ENCODE measurements at places on chromosomes 2 and 18.

GRCh38 chr2:113083296-113083695 lies 15.5 kb downstream of the IL1F10 start:
- no peak for DNase-seq

DNA sequence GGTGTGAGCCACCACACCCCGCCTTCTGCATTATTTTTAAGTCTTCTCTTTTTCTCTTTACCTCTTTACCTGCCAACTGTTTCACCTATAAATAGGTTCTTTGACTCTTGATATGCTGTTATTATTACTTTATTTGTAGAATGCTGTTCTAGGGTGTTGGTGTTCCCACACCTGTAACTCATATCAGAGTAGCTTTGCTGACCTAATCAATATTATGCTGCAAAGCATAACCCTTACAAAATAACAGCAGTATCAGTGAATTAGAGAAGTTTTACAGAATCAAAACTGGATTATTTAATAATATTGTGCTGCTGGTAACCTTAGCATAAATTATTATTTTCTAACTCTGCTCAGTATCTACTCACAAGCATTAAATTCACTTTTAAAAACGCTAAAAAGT lies 161.5 kb downstream of the FIGN start:
- DNase-seq = no peak

DNA sequence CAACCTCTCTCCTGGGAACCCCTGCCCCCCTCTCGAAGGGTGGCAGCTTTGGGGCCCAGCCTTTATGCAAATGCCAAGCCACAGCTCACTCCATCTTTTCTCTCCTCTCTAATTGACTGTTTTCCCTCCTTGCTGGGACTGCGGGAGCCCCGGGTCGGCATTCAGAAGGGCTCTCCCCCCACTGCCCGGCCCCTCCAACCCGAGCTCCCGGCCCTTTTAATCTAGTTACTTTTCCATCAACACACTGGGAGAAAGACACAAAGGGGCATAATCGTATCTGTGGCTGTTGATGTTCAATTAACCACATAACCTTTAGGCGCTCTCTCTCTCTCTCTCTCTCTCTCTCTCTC lies 95.4 kb downstream of the INHBB start:
- no peak for DNase-seq

DNA sequence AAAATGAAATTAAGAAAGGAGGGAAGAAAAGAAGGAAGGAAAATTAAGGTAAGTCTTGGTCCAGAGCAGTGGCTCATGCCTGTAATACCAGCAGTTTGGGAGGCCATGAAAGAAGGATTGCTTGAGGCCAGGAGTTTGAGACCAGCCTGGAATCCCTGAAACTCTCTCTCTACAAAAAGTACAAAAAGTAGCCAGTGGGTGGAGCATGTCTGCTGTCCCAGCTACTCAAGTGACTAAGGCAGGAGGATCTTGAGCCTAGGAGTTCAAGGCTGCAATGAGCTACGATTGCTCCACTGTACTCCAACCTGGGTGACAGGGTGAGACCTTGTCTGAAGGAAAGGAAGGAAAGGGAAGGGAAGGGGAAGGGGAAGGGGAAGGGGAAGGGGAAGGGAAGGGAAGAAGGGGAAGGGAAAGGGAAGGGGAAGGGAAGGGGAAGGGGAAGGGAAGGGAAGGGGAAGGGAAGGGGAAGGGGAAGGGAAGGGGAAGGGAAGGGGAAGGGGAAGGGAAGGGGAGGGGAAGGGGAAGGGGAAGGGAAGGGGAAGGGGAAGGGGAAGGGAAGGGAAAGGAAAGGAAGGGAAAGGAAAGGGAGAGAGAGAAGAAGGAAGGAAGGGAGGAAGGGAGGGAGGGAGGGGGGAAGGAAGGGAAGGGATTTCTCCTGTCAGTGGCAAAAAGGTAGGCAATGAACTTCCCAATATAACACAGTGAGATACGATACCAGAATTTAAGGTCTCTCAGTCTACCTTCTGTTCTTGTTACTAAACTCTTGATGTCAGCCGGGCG lies 412.8 kb downstream of the CMPK2 start:
- no peak for DNase-seq

Data from Ammon's horn (tissue), 1 donor.